ENCODE measurements at places on chromosomes 1 and 21.

GRCh38 chr1:92853299-92853698 is 21.5 kb downstream of the RPL5 start:
- no peak for DNase-seq

GRCh38 chr21:42311816-42312625 is 3.2 kb downstream of the TFF3 start:
- no peak for DNase-seq

DNA sequence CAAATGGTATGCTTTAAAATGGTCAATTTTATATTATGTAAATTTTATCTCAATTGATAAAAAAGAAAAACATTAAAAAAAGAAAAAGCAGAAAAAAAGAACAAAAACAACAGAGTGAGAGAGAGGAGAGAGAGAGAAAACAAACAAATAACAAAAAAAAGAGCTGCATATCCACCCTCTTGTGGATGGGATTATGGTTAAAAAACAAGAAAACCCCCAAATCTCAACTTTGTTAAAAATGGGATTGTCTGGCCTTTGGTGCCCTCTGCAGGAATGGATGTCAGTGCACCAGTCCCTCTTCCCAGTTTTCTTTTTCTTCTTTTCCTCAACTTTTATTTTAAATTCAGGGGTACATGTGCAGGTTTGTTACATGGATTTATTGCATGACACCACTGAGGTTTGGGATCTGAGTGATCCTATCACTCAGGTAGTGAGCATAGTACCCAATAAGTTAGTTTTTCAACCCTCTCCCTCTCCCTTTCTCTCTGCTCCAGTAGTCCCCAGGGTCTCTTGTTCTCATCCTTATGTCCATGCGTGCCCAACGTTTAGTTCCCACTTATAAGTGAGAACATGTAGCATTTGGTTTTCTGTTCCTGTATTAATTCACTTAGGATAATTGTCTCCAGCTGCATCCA is 28.1 kb downstream of the RNF187 start:
- peak; percentile 59 for DNase-seq

DNA sequence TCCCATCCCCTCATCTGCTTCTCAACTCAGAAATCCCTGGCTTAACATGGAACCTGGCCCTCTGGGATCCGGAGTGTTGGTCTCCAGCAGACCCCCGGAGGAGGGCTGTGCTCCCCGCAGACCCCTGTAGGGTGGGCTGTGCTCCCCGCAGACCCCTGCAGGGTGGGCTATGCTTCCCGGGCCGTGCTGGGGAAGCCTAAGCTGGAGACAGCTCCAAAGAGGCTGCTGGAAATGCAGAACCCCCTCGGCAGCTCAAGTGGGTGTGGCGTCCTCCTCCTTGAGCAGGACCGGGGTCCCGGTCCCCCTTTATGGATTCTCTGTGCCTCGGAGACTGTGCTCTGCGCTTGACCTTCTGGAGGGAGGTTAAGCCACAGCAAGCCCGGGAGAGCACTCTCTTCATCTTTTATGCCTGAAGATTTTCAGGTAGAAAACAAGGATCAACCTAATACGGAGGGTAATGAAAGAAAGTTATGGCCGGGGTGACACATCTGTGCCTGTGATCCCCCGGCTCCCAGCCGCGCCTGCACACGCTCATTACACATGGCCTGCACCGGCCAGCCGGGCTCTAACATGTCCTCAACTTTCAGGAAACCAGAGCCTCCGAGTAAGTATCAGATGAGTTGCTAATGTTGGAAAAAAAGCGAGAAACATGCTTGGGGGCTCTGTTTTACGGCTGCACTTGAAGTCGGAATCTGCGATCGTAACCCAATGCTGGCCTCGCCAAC is 87.7 kb upstream of the ACTRT2 start:
- no peak for DNase-seq

GRCh38 chr1:97365026-97365425 is 555.8 kb downstream of the DPYD start:
- DNase-seq: no peak

DNA sequence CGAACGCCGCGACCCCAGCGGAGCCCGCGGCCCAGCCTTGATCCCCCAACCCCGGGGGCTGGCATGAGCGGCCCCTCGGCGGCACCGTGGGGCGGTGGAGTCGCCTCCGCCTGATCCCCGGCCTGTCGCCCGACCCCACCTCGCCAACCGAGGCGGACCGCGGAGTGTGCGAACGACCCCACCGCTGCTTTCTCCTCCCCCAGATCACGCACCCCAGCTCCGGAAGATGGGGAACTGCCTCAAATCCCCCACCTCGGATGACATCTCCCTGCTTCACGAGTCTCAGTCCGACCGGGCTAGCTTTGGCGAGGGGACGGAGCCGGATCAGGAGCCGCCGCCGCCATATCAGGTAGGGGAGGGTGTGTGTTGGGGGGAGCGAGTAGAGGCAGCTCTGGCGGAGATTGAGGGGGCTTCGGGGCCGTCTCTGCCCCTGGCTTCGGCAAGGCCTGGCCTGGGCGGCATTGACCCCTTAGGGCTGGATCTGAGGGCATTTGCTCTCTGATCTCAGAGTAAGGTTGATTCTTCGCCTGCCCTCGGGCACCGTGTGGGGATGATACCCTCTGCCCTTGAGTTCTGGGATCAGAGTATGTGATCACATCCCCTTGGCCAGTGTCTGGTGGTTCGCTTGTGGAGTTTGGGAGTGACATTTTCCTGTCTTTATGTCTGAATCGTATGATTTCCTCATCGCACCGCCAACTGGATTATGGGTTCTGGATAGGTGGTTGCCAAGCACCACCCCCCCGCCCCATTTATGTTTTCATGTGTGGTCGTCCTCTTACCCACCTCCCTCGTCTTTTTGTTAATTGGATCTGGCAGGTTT is 668 bp downstream of the RNF11 start:
- DNase-seq: peak; percentile 60

- no peak for DNase-seq
Observed at GRCh38 chr1:160112357-160112756, 3.2 kb upstream of the ATP1A2 start.

DNA sequence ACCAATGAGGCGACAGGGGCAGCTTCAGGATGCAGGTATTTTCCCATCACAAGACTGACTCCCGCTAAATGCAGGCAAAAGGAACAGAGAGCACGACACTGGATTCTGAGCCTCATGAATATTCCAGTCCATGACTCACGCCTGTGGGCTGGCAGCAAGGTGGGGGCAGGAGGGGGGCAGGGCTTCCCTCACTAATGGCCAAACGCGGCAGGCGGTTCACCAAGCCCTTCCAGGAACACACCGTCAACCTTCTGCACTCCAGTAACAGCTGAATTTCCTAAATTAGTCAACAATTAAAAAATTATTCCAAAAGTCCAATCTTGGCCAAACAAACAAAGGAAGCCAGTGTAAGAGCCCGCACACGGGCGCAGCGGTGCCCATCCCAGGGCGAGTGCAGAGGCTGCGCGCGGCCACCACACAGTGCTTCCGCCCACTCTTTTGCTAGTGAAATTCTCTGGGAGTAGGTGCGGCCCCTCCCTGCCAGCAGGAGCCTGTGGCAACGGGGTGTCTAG is 12.5 kb upstream of the GPR153 start:
- no peak for DNase-seq

DNA sequence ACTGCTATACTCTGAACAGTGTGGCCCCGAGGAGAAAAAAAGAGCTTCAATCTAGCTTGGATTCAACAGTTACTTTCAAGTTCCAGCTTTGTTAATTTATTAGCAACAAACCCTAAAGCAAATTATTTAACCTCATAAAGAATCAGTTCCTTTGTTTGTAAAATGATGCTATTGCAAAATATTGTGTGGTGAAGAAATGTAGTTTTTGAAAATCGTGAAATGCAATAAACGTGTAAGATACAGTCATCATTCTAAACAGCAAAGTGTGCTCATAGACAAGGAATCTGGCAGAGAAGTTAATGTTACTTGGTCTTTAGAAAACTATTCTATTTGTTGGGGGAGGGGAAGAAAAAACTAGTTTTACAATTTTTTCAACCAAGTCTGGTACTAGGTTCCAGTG is 297.6 kb upstream of the ADGRL4 start:
- no peak for DNase-seq

DNA sequence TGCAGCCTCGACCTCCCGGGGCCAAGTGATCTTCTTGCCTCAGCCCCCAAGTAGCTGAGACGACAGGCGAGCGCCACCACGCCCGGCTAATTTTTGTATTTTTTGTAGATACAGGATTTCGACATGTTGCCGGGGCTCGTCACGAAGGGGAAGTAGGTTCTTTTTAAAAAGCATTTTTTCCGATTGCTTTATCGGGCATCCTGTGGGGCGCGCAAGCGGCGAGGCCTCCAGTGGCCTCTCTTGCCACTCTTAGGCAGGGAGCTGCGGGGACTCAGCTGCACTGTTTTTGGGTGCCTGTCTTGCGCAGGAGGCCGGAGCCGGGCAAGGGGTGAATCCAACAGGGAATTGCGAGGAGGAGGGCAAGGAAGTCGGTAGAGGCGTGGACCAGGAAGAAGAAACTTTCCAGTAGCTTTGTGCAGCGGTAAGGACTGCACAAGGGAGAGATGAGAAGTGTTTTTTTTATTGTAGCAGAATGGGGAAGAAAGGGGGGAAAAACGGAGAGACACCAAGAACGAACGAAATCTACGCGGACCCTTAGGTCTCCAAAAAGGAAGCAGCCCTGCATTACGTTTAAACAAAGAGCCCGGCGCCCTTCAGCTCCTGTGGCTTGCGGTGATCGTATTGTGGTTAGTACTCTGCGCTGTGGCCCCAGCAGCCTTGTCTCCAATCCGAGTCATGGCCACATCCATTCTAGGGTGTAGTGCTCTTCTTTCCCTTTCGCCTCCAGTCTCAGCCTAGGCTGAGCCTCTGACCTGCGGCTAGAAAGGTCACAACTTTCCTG is 164.8 kb downstream of the PPIAL4G start:
- DNase-seq: peak; percentile 66

DNA sequence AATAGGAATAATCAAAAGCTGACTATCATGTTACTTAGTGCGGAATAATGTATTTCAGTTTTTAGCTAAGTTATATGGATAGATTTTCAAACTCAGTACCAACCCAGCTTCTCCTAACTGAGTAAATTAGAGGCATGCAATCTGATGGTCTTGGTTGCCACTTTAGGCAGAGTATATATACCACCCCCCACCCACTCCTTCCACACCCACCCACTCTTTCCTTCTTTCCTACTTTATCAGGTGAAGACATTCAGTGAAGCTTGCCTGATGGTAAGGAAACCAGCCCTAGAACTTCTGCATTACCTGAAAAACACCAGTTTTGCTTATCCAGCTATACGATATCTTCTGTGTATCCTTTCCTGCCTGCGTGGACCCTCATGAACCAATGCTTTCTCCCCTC is 36.3 kb downstream of the DAP3 start:
- DNase-seq: no peak

DNA sequence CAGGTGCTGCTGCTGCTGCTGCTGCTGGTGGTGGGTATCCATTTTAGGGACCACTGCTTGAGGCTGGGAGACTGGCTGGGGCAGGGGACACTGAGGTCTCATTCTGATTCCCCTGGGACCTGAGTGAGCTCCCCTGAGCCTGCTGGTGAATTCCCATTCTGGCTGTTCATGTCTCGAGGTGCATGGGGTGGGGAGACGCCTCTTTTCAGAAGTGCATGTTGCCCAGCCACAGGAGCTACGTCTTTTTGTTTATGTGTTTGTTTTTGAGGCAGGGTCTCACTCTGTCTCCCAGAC is 133.4 kb downstream of the RHOU start:
- DNase-seq: no peak

GRCh38 chr21:42850866-42851391 is 28.4 kb downstream of the WDR4 start:
- DNase-seq: peak; percentile 31

DNA sequence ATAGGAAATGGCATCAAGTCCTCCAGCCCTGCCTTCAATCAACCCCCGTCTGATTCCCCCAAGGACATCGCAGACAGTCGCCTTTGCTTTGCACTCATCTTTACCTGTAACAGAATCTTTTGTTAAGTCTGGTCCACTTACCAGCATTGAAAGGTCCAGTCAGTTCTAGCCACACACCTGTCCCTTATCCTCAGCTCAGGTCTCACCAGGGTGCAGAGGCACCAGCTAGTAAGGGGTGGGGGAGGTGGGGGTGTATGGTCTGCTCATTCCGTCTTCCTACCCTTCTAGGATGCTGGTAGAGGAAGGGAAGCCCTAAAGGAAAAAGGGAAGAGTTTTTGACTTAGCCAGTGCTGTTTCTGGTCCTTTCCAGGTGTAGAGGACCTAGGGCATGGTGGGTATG is 427.7 kb downstream of the MATN1 start:
- no peak for DNase-seq

- no peak for DNase-seq
Observed at GRCh38 chr1:8815582-8816151, 1.8 kb downstream of the RERE start.

DNA sequence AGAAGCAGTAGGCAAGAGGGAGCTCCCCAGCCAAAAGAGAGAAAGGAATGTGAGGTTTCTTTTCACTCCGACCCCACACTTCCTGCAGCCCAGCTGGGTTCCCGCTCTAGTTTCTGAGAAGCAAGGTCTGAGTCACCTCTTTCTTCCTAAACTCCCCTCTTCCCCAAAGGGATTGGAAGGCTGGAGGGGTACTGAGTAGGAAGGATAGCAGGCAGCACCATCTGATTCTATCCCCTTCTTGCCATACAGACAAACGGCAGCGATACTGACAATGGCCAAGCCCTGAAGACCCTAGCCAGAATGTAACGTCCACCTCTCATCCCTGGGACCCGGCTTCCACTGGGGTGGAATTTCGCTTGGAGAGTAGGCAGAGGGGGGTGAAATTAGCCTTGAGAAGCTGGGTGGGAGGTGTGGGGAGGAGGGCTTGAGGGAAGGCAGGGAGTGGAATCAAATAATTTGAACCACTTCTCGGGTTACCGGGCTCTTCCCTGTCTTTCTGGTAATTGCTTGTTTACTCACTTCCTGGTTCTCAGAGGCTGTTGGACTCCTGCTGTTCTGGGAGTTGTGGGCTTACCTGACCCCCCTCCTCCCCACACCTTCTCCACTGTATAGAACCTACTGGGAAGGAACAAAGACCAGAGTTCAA is 13.2 kb downstream of the IER5 start:
- no peak for DNase-seq

DNA sequence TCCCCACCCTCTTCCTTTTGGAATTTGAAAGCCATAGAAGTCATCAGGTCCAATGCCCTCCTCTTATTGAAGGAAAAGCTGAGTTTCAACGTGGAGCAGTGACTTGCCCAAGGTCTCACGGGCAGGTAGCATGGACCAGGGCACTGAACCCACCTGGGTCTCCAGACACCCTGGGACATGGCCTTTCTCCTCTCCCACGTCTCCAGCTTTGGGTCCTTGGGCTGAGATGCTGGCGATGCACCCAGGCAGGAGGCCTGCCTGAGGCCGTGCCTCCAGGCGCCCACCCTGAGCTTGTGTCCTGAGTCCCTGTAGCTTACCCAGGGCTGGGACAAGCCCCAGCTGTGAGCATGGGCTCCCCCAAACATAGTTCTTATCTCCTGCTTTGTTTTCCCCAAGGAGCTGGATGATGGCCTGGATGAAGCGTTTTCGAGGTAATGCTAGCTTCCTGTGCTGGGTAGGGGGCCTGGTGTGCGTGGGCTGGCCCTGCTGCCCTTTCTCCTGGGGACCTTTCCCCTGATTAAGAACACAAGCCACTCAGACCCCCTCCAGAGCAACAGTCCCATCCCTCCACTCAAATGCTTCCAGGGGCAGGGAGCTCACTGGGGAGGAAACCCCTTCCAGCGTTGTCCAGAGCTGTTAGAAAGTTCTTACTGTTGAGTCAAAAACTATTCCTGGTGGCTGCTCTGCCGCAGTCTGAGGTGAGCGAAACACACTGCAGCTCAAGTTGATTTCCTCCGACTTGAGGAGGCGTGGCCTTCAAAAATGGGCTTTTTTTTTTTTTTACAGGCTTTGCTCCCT is 21.6 kb downstream of the LDLRAP1 start:
- DNase-seq: peak; percentile 45

- no peak for DNase-seq
Observed at GRCh38 chr1:47685763-47686066, 247.9 kb downstream of the FOXD2 start.

Data from CD4-positive, alpha-beta T cell treated with Interleukin-21 for 1 hour (primary cell).